Stimulated activated CD8-positive, alpha-beta memory T cell treated with anti-CD3 and anti-CD28 coated beads, Interleukin-12 subunit alpha, Interleukin-12 subunit beta, amount 100 ng/mL, for 1 hour (primary cell): ENCODE measurements at places on chromosomes 1 and 21.

GRCh38 chr1:43622471-43622870 is 27.5 kb upstream of the KDM4A start:
- DNase-seq = no peak

GRCh38 chr1:219573960-219574359 is 38.9 kb downstream of the ZC3H11B start:
- no peak for DNase-seq

GRCh38 chr1:37055631-37056030 is 21.3 kb upstream of the GRIK3 start:
- no peak for DNase-seq

DNA sequence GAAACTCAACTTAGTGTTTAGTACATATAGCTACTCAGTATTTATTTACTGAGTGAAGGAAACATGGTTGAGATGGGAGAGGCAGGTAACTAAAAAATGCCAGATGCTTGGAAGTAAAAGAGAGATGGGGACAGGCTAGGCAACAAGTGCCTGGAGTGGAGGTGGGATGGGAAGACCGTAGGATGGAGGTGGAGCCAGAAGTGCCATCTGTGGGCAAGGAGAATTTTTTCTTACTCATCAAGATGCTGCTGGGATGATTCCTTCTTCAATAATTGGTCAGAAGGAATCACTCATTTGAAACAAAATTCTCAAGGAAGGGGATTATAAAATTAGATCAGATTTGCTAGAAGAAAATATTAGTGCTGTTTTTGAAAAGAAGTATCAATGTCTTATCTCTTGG is 72.9 kb downstream of the IFI44 start:
- no peak for DNase-seq

DNA sequence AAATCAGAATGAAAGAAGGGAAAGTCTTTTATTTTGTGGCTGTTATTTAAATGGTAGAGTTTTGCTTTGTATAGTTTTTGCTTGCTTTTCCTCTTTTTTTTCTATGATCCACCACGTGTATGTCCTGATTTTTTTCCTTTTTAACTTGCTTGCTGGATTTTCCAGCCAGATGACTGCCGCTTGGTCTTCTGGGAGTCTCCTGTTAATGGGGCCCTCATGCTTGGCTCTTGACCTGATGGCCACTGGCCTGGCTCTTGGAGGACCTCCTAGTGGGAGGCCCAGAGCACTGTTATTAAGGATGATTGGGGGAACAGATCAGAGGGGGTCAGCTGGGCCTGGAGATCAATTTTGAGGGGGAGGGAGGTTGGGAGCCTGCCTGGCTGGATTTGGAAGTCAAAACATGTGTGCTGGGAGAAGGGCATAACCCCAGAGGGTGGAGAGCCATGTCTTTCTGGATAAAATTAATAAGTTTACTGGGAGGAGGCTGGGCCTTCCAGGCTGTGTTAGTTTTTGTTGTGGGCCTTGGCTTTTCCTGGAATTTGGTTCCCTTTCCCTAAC is 1.2 kb downstream of the FGGY start:
- no peak for DNase-seq

DNA sequence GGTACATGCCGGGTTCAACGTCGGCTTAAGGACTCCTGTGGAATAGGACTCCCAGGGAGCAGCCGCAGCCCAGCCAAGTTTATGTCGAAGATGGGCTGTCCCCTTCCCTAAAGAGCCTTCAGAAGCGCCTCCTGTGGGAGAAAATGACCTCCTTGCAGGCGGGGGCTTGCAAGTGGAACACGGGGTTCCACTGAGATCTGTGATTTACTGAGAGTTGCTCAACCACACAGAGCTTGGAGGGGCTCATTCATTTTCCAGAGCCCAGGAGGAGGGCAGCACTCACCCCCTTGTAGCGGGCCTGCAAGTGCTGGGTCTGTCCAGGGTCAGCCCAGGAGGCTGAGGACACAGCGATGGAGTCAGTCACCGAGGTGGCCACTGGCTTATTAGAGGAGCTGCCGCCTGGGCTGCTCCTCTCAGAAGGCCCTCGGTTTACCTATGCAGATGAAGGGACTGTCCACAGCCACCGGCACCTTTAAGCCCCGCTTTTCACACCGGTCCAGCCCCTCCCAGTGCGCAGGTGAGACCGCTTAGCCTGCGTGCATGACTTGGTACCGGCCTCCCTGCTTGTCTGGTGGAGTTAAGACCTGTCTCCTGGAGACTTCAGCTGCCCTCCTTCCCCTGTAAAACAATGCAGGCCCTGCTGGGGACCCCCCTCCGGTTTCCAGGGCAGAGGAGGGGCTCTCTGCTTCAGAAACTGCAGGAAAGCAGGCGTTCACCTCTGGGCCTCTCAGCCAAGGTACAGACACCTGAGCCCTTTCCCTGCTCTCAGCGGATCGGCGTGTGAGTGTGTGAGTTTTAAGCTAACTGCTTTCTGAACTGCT is 57.5 kb downstream of the ATP5PO start:
- no peak for DNase-seq

GRCh38 chr1:21702780-21703179 is 33.6 kb upstream of the RAP1GAP start:
- DNase-seq = no peak

GRCh38 chr1:200520735-200521134 is 99.8 kb downstream of the KIF14 start:
- DNase-seq = no peak

- no peak for DNase-seq
These were observed 95.5 kb downstream of the KAZN start for GRCh38 chr1:14693949-14694348.

DNA sequence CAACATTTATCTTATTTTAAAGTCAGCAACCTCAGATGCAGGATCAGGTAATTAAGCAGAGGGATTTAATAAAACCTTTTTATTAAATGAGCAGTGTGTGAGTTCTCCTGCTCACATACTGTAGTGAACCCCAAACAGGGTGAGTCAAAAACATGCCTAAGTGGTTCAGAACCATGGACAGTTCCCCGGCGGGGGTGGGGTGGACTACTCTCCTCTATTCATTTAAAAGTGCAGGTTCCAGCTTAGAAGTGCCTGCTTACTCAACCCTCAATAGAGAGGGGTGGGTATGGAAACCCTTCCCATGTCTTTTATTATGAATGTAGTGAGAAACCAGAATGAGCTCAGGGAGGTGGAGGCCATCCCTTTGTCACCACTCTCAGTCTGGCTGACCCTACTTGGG is 397.9 kb downstream of the HHAT start:
- DNase-seq = no peak

DNA sequence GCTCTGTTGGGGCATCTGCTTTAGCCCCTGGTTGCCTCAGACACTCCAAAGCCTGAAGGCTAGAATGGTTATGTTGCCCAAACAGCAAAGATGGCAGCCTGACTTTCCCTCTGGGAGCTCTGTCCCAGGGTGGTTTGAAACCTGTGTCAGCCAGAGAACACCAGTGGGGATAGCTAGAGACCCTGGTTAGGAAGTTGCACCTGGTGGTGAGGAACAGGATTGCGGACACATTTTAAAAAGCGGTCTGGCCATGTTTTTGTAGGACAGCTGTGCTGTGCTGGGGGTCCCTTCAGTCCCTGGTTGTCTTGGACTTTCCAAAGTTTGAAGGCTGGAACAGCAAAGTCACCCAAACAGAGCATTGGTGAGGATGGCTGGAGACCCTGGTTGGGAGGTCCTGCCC is 87.8 kb downstream of the DNM3 start:
- DNase-seq = no peak

DNA sequence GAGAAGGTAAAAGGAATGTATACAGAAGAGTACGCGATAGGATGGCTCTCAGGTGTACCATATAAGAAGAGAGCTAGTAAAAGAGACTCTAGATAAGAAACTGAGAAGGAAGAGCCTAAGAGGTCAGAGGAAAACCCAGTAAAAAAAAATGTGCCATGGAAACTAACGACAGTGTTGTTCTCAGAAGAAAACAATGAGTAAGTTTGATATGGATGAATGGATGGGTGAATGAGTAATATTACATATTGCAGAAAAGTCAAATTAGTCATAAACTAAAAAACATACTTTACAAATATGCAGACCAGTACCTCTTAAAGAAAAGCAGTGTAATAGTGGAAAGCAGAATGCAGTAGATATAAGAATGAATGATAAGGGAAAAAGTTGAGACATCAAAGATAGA is 316.2 kb downstream of the HMCN1 start:
- DNase-seq = no peak

- DNase-seq = peak; percentile 27
These were observed at the start of gene SCMH1 for GRCh38 chr1:41241749-41242341. TSS of gene SCMH1 (minus strand) at chr1:41242306. CDS start at chr1:41186133, 56,173 bp downstream.

DNA sequence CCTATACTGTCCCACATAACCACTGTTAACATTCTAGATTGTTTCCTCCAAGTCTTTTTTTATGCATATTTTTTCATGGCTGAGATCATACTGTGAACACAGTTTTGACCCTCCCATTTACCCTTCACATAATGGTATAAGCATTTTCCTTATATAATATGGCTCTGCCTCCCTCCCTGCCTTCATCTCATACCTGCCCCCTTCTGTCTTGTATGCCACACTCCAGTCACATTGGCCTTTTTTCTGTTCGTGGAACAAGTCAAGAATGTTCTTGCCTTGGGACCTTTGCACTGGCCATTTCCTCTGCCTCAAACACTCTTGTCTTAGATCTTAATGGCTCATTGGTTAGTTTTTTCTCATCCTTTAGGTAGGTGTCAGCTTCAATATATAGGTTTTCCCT is 24.3 kb upstream of the ELAVL4 start:
- no peak for DNase-seq

- DNase-seq = no peak
These were observed 20.4 kb upstream of the GPR88 start for GRCh38 chr1:100517515-100517914.

GRCh38 chr1:232090816-232091215 is 464.2 kb downstream of the DISC1 start:
- DNase-seq = no peak

- no peak for DNase-seq
These were observed 2.1 kb upstream of the UBE2T start for GRCh38 chr1:202343652-202344349.

DNA sequence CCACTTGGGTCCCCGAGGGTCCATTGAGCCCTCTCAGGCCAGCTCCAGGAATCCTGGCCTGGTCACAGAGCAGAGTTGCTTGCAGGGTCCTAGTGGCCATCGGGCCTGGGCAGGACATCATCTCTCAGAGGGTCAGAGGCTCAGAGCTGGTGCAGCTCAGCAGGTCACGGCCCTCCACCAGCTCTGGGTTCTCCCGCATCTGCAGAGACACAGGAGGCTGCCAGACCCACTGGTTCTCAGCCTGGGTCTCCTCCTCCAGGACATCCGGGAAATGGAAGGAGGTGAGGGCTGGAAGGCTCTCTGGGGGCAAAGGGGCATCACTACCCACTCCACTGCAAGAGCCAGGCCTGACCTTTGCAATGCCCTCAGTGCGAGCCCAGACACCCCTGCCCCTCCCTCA is 6.5 kb downstream of the TMEM54 start:
- no peak for DNase-seq

GRCh38 chr1:235746245-235746644 is 96.7 kb upstream of the GNG4 start:
- DNase-seq = no peak

DNA sequence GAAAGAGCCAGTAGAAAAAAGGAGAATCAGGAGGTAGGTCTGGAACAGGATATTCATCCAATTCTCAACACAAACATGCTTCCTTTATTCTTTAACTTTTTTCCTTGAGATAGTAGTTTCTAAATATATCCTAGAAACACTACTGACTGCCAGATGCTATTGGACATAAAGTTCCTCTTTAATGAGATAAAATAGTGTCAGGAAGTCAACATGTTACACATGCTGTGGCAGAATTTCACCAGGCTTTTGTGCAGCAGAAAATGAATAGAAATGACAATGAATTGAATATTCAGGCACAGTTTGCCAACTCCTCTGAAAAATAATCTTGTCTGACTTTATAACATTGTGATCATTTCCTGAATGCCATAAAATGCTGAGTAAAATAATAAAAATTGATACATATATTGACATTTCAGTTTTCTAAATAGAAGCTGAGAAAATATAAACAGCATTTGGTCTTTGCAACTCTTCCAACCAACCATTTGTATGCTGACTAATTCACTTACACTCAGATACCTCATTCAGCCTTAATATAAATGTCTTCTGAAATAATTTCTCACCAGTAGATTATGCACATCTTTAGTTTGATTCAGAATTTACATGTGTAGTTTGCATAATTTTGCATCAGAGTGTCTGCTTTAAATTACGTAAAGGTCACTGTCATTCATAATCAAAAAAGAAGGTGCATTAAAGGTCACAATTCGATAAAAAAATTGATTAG is 486.1 kb upstream of the ADGRL2 start:
- no peak for DNase-seq

GRCh38 chr1:102550729-102551384 is 554.1 kb upstream of the OLFM3 start:
- DNase-seq = no peak

DNA sequence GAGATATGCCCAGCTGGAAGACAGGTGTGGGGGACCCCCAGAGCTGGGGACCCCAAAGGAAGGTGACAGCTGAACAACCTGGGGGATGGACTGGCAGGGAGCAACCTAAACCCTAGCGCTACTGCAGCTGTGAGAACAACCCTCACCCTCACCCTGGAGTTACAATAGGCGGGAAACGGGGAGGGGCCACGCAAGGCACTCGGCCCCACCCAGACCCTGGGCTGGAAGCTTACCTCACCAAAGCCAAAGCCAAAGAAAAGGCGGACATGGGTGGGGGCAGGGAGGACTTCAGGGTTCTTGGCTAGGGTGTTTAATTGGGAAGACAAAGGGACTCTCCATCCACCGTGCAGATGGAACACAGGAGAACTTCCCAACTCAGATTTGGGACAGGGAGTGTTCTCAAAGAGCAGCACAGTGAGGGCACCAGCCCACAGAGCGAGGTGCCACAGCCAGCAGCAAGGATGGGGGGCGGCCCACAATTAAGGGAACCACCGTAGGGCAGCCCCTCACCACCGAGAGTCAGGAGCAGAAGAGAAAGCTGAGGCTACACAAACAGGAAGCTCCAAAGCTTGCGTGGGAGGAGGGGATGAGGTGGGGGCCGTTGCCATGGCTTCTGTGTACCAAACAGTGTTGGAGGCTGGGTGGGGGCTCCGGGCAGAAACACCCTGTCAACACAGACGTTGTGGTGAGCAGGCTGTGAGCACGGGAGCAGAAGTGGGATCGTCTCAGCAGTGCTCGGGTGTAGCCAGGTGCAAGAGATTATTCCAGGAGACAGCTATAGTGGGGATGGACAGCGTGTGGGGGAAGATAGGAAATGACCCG is 1.9 kb downstream of the TAGLN2 start:
- peak; percentile 87 for DNase-seq

DNA sequence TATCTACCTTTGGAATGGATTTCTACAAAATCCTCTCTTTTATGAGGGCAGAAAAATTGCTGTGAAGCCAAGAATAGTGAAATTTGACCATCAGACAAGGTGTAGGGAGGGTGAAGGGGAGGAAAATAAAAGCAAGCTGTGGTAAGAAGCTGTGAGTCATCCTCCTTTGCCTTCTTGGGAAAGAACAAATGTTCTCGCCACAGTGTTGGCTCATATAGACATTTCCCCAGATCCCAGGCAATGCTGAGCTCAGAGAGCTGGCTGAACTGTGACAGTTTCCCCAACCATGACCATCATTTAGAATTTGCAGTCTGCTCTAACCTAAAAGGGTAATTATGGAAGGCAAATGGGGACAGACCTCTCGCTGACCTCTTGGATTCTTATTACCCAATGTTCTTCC is 235.4 kb downstream of the PBX1 start:
- DNase-seq = no peak

GRCh38 chr21:40043423-40043822 is 176.2 kb downstream of the PCP4 start:
- DNase-seq = no peak
